ENCODE measurements at places on chromosomes 11 and 22. TPM values are rescaled to one million over a fixed set of nuclear protein-coding genes. Genes with fewer than 3 reads are reported as not detected.

DNA sequence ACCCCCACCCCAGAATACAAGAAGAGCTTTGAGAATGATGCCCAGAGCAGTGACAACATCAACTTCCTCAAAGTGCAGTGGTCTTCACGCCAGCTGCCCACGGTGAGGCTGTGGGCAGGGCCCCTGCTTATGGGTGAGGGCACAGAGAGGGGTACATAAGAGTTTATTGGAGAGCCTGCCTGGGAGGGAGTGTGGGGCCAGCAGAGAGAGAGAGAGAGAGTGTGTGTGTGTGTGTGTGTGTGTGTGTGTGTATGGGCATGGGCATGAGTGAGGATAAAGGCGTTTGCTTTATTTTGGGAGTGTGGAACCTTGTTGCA, 9.5 kb downstream of the PHOX2A start:
- DNase-seq, result no peak

- no peak for DNase-seq
Observed at GRCh38 chr22:50446708-50447575, 27.9 kb downstream of the SBF1 start.

DNA sequence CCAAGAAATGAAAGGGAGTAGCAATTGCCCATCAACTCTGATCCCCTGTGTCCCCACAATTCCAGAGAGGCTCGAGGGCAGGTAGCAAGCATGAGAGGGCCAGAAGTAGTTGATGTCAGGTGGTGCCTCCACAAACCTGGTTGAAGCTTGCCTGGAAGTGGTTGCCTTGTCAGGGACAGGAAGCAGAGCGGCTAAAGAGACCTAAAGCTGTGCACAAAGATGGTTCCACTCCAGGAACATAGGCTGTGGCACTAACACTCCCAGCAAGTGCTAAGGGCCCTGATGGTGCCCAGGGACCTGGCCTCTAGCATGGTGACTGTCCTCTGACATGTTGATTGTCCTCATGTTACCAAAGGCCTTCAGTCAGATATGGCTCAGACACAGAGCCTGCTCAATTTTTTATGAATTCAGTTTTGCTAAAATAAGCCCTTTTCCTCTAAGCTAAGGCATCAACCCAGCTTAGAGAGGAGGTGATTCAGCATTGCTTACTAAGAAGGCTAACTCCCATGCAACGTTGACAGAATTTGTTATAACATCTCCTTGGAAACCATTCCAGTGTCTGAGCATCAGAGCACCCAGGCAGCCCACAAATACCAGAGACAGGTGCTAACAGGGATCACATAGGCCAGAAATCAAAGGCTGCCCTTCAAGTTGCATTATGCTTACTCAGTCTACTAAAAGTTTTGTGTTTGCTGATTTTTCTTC, 196.3 kb upstream of the ARHGAP20 start:
- no peak for DNase-seq

GRCh38 chr11:45113807-45114206, 32.6 kb upstream of the PRDM11 start:
- no peak for DNase-seq

DNA sequence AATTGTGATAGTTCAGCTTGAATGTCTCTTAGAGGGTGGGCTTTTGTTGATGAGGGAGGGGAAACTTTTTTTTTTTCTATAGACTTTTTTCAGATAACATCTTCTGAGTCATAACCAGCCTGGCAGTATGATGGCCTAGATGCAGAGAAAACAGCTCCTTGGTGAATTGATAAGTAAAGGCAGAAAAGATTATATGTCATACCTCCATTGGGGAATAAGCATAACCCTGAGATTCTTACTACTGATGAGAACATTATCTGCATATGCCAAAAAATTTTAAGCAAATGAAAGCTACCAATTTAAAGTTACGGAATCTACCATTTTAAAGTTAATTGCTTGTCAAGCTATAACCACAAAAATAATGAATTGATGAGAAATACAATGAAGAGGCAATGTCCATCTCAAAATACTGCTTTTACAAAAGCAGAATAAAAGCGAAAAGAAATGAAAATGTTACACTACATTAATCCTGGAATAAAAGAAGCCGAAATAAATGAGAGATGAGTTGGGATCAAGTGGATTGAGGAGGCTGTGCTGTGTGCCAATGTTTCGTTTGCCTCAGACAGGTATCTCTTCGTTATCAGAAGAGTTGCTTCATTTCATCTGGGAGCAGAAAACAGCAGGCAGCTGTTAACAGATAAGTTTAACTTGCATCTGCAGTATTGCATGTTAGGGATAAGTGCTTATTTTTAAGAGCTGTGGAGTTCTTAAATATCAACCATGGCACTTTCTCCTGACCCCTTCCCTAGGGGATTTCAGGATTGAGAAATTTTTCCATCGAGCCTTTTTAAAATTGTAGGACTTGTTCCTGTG, 3.9 kb downstream of the MALAT1 start:
- DNase-seq, result no peak

- no peak for DNase-seq
Observed at GRCh38 chr11:13115380-13115675, 106.2 kb downstream of the RASSF10 start.

DNA sequence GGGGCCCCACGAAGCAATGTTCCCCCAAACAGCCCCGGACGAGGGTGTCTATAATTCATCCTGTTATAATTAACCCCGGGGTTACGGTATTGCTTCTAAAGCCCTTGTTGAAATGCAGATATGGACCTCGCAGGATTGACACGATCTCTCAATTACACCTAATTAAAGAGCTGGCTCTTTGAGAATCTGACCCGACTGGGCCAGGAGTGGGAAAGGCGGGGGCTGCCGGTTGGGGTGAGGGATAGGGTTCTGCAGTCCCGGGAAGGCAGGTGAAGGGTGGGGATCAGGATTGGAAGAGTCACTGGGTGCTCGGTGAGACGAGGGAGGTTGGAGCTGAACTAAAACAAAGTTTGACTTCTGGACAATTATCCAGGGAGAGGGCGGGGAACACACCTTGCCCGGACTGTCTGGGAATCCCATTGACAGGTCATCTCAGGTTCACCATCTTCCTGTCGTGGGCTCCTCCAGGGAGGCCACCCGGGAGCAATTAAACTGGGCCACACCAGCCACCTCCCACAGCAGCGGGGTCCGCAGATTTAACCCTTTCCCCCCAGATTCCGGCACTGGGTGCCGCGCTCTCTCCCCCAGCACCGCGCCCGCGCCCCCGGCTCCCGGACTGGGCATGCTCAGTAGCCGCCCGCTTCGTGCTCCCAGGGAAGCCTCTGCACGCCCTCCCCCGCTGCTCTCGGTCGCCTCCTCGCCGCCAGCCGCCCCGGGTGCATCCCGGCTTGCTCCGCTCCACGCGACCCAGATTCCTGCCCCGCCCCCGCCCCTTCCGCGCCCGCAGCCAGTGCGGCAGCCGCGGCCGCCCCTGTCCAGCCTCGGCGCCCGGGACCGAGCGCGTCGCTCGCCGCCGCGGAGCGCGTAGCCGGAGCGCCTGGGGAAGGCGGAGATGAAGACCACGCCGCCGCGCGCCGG, at the start of gene ELMOD1:
Gene ELMOD1, plus strand, starts transcription at position 688 of the 918 bp plus-strand sequence. CDS start 27,043 bp downstream, outside the sequence.
- DNase-seq, result no peak

DNA sequence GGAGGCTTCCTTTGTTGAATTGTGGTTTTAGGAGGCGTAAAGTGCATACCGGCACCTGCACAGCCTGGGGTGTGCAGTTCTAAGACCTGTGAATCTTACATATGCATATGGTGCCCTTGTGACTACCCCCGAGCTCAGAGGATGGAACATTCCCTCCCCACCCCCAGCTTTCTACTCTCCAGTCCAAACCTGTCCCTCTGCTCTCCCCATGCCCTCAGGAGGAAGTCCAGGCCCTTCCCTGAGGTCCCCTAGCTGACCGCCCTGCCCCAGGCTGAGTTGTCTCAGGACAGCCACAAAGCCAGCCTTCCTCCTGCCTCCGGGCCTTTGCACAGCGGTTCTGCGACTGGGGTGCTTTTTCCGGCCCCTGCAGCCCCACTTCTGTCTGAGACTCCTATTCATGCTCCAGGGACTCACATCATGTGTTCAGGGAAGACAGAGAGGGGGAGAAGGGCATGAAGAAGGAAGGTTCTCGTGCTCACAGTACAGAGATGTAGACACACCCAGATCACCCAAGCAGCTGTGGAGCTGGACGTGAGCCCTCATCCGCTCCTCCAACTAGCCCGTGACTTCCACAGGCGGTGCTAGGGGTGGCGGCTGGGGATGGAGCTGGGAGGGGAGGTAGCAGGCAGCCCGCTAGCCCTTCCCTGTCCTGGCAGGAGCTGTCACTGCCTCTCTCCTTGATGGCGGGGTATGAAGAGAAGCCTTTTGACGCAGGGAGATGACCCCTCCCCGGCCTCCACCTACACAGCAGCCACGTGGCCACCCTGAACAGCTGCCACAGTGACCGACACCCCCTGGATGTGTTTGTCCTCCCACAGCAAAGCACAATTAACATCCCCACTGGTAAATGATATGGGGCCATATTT, 50.8 kb downstream of the FLRT1 start:
- no peak for DNase-seq

- DNase-seq, result no peak
Observed at GRCh38 chr22:37618072-37618656, 9.5 kb downstream of the GGA1 start.

DNA sequence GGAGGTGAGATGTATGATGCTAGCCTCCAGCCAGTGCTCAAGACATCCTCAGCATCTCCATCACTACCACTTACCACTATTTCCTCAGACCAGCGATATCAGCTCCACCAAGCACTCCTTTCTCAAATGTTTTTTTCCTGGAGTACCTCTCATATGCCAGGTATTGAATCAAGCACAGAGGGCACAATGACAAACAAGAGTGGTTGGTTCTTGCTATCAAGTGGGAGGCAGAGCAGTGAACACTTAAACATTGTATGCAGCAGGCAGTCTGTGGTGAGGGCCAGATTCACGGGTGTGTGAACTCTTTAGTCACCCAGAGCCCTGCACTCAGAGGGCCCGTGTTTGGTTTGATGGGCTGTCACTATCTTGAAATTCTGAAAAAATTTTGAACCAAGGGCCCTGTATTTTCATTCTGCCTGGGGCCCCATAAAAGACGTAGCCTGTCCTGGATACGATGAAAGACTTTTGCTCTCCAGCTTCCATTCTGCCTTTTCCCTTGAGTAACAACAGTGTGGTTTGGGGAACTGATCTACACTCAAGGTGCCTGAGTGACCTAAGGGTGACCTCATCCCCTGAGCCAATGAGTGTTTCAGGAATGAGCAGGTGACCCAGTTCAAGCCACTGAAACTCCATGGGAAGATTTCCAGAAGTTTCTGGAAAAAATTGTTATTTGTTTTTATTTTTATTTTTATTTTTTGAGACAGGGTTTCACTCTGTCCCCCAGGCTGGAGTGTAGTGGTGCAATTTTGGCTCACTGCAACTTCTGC, 348.4 kb upstream of the NARS2 start:
- DNase-seq, result no peak

DNA sequence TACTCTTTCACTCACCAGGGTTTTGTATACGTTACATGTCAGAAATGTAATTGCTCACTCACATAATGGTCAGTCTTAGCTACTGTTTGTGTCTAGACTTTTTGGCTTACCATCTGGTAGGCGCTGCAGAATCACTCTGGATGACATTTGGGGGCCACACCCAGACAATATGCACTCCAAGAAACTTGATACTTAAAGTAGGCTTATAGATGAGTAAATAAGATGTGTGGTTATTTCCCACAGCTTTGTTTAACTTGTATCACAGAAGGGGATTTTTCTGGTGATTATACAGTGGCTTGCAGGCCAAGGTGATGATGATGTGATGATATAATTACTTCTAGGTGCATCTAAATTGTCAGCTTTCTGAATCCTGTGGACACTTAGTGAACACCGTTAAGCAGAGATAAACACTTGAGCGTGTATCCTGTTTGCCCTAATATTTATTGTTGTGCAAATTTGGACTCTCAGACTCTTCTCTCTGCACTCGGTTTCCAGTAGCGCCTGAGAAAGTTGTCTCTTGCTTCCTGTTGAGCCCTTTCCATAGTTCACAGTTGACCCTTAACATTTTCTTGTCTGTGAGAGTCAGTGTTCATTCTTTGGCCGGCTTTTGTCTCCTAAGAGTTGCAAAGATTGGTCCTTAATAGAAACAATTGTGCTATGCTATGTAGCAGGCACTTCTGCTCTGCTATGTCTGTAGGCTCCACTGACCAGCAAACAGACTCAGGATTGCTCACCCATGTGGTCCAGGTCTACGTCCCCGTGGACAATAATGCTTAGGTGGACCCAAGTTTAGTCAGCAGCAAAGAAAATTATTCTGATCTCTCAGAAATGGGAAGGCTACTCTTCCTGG, 89.3 kb downstream of the PRR5L start:
- no peak for DNase-seq

GRCh38 chr11:94581926-94582325, 14.8 kb downstream of the PIWIL4 start:
- DNase-seq, result no peak

POU2F3 gene
- 1.5 TPM for total RNA-seq

LRRC75B gene
- total RNA-seq, result 20.4 TPM

NAALADL1 gene
- total RNA-seq, result 1.1 TPM

ARHGAP20 gene
- total RNA-seq, result 1.4 TPM

PAMR1 gene
- 6.2 TPM for total RNA-seq

TIGD3 gene
- 1.3 TPM for total RNA-seq

NRGN gene
- total RNA-seq, result 1.8 TPM

Measured in esophagus squamous epithelium (tissue), 5 donors.